Thoracic aorta (tissue), 2 donors: ENCODE measurements at places on chromosomes 4 and X.
A peak's percentile ranks its signal among the peaks of the same experiment; 100 is the strongest.

DNA sequence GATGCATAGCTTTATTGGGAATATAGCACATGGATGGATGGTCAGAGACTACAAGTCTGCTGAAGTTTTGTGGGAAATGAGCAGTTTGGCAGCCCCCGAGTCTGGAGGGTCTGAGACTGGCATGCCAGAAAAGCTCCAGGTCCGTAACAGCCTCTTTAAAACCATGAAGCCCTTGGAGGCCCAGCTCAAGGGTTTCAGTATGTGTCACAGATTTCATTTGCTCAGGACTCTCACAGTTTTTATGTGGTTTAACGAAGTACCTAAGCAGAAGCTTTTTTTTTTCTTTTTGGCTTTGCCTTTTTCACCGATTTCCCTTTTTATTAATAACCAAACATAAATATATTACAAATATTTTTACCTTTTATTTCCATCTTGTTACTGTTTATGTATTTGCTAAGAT is 30.6 kb upstream of the TMEM184C start:
- no peak for DNase-seq
- H3K27ac ChIP-seq = no peak overlapping the region
- H3K4me3 ChIP-seq = no peak overlapping the region

DNA sequence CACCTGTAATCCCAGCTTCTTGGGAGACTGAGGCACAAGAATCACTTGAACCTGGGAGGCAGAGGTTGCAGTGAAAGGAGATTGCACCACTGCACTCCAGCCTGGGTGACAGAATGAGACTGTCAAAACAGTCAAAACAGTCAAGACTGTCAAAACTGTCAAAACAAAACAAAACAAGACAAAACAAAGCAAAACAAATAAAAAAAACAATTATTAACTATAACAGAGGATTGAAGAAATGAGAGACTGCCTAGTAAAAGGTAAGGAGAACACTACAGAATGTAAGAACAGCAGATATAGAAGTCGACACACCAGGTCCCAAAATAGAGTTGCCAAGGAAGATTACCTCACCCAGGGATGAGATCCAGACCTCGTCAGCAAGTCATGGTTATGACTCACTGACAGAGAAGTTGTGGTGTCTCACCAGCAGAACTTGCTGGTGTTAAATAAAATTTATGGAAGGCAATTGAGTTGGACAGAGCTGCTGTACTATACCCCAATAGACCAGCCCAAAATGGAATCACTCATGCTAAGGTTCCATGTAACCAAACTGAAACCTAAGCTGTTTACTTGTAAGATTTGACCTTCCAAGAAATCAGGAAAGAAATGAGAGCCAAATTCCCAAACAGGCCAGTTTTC is 32.1 kb upstream of the GK start:
- no peaks in the 10 kb centered on the region for H3K27me3 ChIP-seq
- DNase-seq = no peak
- H3K4me3 ChIP-seq = no peak overlapping the region

- no peak overlapping the region for H3K27ac ChIP-seq
- H3K27me3 ChIP-seq = no peaks in the 10 kb centered on the region
- no peak overlapping the region for H3K4me3 ChIP-seq
Measured at GRCh38 chr4:177419434-177419833, 22.8 kb downstream of the AGA start.

GRCh38 chr4:19366916-19367315 is 884.8 kb upstream of the SLIT2 start:
- no peaks in the 10 kb centered on the region for H3K36me3 ChIP-seq
- H3K27ac ChIP-seq = no peak overlapping the region
- no peaks in the 10 kb centered on the region for H3K4me1 ChIP-seq
- H3K4me3 ChIP-seq = no peak overlapping the region

DNA sequence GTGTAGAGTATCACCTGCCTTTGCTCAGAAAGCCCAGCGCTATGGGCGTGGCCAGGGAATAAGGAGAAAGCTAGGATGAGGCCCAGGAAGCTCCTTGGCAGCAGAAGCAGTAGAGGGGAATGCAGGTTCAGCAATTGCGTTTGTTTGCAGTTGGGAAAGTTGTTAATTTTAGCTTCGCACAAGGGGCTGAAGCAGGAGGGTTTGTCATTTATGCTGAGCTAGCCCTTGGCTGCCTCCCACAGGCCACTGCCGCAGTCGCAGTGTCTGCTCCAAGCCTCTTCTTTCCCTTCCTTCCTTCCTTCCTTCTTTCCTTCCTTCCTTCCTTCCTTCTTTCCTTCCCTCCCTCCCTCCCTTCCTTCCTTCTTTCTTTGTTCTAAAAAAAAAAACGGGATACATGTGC is 21.5 kb downstream of the FRMPD3 start:
- H3K27me3 ChIP-seq = no peaks in the 10 kb centered on the region
- no peak overlapping the region for H3K4me3 ChIP-seq
- H3K4me1 ChIP-seq = no peaks in the 10 kb centered on the region
- H3K36me3 ChIP-seq = no peaks in the 10 kb centered on the region
- H3K27ac ChIP-seq = no peak overlapping the region

DNA sequence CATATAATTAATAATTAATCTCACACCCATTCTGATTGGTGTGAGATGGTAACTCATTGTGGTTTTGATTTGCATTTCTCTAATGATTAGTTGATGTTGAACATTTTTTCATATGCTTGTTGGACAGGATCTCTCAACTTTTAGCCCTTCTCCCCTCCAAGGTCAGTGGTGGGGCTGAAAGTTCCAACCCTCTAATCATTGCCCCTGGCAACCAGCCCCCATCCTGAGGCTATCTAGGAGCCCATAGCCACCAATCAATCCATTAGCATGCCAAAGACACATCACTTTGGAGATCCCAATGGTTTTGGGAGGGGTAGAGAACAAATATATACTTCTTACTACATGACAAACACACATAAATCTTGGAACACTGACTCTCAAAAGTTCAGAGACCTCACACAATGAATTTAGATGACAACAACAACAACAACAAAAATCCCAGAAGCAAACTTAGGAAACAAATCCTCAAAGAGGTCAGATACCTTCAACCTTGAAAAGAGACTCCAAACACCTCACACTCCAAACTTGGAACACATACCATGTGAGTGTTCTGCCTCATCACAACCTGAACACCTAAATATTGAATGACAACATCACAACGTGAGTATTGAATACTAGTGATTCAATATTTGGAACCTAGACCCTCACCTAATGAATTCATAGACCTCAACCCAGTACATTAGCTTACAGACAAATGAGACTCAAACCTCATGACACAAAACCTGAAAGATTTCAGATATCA is 19.0 kb upstream of the PAGE4 start:
- DNase-seq = no peak
- H3K27me3 ChIP-seq = no peaks in the 10 kb centered on the region
- H3K27ac ChIP-seq = no peak overlapping the region

DNA sequence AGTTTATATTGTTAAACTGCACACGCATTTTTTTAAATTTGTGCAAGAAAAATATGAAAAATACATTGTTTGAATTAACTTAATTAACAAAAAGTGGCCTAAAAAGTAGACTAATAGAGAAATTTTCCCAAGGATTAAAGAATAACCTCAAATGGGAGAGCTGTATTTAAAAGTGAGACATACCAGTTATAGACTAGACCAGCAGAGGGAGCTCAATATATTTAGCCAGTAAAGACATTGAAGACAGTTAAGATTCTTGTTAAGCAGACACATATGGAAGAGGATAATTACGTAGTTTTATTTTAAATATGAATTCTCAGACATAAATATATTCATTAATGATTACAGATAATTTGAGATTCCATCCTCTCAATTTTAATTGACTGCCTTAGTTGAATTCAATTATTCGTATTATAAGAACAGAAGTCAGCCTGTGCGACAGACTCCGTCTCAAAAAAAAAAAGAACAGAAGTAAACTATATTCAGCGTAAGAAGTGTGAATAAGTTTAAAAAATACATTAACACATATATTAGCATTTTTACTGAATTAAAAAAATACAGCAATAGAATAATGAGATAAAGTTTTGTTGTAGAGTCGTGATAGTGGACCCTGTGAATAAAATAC is 64.8 kb downstream of the GLRA3 start:
- H3K4me1 ChIP-seq = no peaks in the 10 kb centered on the region
- H3K4me3 ChIP-seq = no peak overlapping the region
- no peak for DNase-seq
- H3K27ac ChIP-seq = no peak overlapping the region
- no peaks in the 10 kb centered on the region for H3K36me3 ChIP-seq

- no peaks in the 10 kb centered on the region for H3K27me3 ChIP-seq
- DNase-seq = peak; percentile 1
- no peak overlapping the region for H3K4me3 ChIP-seq
- no peak overlapping the region for H3K27ac ChIP-seq
- H3K36me3 ChIP-seq = no peaks in the 10 kb centered on the region
- no peaks in the 10 kb centered on the region for H3K4me1 ChIP-seq
Measured at GRCh38 chrX:66914080-66914479, 275.2 kb upstream of the EDA2R start.

- no peaks in the 10 kb centered on the region for H3K27me3 ChIP-seq
- no peak for DNase-seq
- H3K36me3 ChIP-seq = no peaks in the 10 kb centered on the region
- no peak overlapping the region for H3K27ac ChIP-seq
- no peak overlapping the region for H3K4me3 ChIP-seq
Measured at GRCh38 chrX:69524781-69525363, 20.7 kb downstream of the NALF2 start.

- H3K4me3 ChIP-seq = no peak overlapping the region
- no peaks in the 10 kb centered on the region for H3K27me3 ChIP-seq
- DNase-seq = no peak
- H3K4me1 ChIP-seq = no peaks in the 10 kb centered on the region
- no peak overlapping the region for H3K27ac ChIP-seq
Measured at GRCh38 chr4:160595646-160596045, 1492.8 kb downstream of the RAPGEF2 start.

DNA sequence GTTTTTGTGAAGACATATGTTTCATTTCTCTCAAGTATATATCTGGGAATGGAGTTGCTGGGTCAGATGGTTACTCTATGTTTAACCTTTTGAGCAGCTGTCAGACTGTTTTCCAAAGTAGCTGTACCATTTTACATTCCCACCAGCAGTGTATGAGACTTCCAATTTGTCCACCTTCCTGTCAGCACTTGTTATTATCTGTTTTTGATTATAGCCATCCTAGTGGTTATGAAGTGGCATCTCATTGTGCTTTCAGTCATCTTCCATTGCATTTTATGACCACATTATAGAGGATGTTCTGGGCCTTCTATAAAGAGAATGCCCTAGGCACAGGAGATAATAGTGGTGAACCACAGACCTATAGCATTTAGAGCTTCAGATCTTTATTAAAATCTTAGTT is 39.2 kb downstream of the CLCN4 start:
- no peaks in the 10 kb centered on the region for H3K4me1 ChIP-seq
- no peaks in the 10 kb centered on the region for H3K36me3 ChIP-seq
- H3K27ac ChIP-seq = no peak overlapping the region
- no peaks in the 10 kb centered on the region for H3K27me3 ChIP-seq
- DNase-seq = no peak

- no peaks in the 10 kb centered on the region for H3K27me3 ChIP-seq
- DNase-seq = no peak
- no peaks in the 10 kb centered on the region for H3K36me3 ChIP-seq
- no peak overlapping the region for H3K27ac ChIP-seq
- no peaks in the 10 kb centered on the region for H3K4me1 ChIP-seq
Measured at GRCh38 chrX:31329298-31329697, 257.5 kb upstream of the FTHL17 start.

DNA sequence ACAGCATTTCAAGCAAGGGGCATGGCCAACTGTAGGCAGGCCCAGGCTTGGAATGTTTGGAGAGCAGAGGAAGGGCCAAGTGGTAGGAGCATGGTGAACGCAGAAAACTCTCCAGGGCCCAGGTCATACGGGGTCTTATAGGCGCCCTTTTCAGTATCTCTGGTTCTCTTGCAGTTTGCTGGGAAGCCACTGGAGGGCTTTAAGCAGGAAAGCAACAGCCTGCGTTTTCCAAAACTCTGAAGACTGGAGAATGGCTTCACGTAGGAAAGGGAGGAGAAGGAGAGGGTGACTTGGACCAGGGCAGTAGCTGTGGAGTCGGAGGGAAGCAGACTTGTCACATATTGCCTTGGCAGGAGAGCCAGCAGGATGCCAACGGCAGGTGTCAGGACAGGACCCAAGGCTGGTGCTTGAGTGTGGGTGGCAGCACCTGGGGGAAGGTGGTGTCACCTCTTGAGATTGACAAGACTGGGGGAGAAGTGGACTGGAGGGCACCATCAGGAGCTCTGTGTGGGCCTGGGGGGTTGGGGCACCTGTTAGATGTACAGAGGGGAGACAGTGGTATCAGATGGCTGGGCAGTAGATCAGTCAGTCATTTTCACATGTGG is 21.9 kb downstream of the TKTL1 start:
- no peak for DNase-seq
- no peaks in the 10 kb centered on the region for H3K27me3 ChIP-seq
- H3K4me3 ChIP-seq = no peak overlapping the region
- no peaks in the 10 kb centered on the region for H3K4me1 ChIP-seq
- H3K36me3 ChIP-seq = no peaks in the 10 kb centered on the region
- H3K27ac ChIP-seq = no peak overlapping the region

DNA sequence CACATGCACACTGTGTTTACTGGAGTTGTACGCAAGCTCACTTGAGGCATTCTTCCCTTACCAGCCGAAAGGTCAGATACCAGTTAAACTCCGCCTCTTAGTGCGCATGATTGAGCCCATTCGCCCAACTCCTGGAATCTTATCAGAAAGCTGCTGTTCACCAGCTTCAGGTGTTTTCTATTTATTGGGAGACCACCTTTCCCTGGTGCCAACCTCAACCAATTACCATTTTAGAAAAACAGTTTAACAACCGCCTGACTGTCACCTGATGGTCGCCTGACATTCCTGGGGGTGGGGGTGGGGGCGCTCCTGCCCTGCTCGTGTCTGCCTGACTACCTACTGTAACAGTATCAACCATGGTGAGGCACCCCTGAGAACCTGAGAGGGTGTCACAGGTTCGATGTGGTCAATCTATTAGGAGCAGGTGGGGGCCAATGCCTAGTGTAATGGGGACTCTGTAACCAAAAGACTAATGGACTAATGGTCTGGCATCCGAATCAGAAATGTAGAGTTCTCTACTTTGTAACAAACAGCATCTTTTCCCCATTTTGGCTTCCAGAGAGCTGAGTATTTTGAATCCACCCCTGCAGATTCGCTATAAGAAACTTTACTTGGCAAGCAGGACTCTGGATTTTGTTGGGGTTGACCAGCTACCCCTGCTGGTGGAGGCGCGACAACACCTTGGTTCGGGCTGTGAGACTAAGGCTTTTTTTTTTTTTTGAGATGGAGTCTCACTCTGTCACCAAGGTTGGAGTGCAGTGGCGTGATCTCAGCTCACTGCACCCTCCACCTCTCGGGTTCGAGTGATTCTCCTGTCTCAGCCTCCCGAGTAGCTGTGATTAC is 58.2 kb upstream of the ZNF157 start:
- no peak overlapping the region for H3K4me3 ChIP-seq
- H3K4me1 ChIP-seq = no peaks in the 10 kb centered on the region
- no peak overlapping the region for H3K27ac ChIP-seq
- H3K36me3 ChIP-seq = no peaks in the 10 kb centered on the region
- no peak for DNase-seq
- H3K27me3 ChIP-seq = no peaks in the 10 kb centered on the region

GRCh38 chrX:5936438-5936837 is 292.2 kb downstream of the NLGN4X start:
- H3K4me1 ChIP-seq = no peaks in the 10 kb centered on the region
- no peaks in the 10 kb centered on the region for H3K27me3 ChIP-seq
- H3K27ac ChIP-seq = no peak overlapping the region
- H3K36me3 ChIP-seq = no peaks in the 10 kb centered on the region
- H3K4me3 ChIP-seq = no peak overlapping the region
- no peak for DNase-seq

GRCh38 chrX:96692454-96692853 is 7.8 kb downstream of the DIAPH2 start:
- H3K27me3 ChIP-seq = no peaks in the 10 kb centered on the region
- H3K4me3 ChIP-seq = no peak overlapping the region
- peak overlapping the region; percentile 23 for H3K27ac ChIP-seq
- H3K4me1 ChIP-seq = no peaks in the 10 kb centered on the region
- no peak for DNase-seq
